ENCODE measurements at places on chromosomes 16 and 17.

DNA sequence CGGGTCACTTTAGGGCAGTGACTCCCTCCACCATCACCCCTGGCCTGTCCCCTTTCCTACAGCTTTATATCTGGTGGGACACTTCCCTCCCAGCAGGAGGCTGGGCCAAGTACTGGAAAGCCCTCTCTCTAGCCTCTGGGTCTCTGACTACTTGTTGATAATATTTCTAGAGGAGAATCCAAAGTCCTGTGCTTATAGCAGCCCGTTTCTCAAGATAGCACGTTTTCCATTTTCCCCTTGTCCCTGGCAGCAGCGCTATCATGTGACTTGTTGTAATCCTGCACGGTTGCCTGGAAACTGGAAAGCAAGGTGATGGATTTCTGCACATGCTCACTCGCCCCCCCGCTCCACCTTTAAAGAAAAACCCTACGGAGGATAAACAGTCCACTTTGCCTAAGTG is 3.3 kb upstream of the AXIN2 start:
- DNase-seq = no peak

DNA sequence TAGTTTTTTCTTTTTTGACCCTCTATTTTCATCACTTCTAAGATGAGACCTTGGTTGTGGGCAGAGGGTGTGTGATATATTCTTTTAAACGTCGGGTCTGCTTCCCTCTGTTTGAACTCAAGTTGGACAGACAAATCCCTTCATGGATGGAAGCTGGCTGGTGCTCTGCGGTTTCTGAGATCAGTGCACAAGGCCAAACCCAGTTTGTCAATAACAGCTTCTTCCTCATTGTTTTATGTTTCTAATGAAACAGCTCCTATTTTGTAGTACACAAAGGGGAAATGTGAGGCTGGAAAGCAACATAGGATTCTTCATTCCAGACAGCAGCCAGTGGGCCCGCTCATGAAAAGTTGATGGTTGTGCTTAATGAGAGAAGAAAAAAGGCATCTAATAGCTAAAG is 159.6 kb downstream of the PRKCA start:
- DNase-seq = no peak

DNA sequence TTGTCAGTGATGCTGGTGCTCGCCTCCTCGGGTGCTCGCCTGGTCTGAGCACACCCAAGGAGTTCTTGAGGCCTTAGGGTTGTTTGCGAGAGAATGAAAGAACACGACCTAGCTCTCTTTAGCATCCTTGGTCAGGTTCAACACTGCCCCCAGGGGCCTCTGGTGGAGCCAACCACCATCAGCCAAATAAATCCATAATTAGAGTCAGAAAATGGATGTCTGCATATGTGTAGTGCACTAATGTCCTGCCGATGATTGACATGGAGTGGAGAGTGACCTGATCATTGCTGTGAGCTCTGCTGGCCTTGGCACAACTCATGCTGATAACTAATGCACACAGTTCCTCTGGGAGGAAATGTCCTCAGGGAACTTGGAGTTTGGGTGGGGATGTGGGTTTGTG is 8.2 kb upstream of the STH start:
- no peak for DNase-seq

DNA sequence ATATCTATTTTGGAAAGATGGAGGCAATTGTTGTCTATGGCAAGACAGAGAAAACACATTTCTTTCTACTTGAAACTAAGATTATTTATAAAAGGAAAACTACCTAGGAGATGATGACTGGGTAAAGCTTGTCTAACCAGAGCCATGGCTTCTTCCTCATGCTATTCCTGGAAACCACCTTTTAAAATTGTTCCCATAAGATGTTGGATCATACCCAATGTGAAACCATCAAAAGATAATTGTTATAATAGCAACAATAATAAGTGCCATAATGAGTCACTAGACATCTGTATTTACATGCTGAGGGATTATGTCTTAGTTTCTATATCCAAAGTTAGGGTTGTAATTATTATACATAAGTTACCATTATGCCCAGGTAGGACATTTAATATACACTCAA is 428.4 kb downstream of the KCNJ2 start:
- no peak for DNase-seq

GRCh38 chr17:79366988-79367571 is 243.8 kb downstream of the RBFOX3 start:
- no peak for DNase-seq

GRCh38 chr17:39688945-39689344 is 1.1 kb upstream of the PGAP3 start:
- no peak for DNase-seq

GRCh38 chr17:2452216-2452750 is 51.4 kb upstream of the MNT start:
- no peak for DNase-seq

- peak; percentile 55 for DNase-seq
These were observed 112.0 kb downstream of the LITAF start for GRCh38 chr16:11474617-11475291.

GRCh38 chr16:26161461-26162180 is 469.9 kb downstream of the HS3ST4 start:
- no peak for DNase-seq

- DNase-seq = no peak
These were observed 5.5 kb upstream of the PIEZO1 start for GRCh38 chr16:88790312-88791211.

All from trophoblast cell (in vitro differentiated cells and primary cell).